CD4-positive, alpha-beta T cell treated with Interleukin-10 for 1 hour (primary cell): ENCODE measurements at places on chromosomes 13 and 19.
A peak's percentile ranks its signal among the peaks of the same experiment; 100 is the strongest.

- DNase-seq = no peak
These were observed 15.2 kb upstream of the CHST8 start for GRCh38 chr19:33606556-33606955.

- no peak for DNase-seq
These were observed 30.2 kb upstream of the C19orf12 start for GRCh38 chr19:29745253-29745652.

DNA sequence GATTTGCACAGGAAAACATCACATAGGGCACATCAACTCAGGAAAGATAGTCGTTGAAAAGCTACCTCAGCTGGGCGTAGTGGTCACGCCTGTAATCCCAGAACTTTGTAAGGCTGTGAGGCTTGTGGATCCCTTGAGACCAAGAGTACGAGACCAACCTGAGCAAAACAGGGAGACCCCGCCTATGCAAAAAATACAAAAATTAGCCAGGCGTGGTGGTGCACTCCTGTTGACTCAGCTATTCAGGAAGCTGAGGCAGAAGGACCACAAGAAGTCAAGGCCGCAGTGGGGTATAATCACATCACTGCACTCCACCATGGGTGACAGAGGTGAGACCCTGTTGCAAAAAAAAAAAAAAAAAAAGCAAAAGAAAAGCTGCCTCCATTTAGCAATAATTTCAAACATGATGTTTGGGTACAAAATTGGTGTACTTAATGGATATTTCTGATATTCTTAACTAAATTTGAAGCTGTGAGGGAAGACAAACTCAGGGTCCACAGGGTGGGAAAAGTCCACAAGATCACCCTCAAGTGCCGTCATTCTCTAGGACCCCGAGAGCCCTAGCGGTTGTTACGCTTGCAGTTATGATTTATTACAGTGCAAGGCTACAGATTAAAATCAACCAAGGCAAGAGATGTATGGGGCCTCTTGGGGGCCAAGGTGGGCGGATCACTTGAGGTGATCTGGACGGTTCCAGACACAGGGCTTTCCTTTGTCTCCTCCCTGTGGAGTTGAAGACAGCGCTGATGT, 42.5 kb upstream of the LDLR start:
- no peak for DNase-seq

DNA sequence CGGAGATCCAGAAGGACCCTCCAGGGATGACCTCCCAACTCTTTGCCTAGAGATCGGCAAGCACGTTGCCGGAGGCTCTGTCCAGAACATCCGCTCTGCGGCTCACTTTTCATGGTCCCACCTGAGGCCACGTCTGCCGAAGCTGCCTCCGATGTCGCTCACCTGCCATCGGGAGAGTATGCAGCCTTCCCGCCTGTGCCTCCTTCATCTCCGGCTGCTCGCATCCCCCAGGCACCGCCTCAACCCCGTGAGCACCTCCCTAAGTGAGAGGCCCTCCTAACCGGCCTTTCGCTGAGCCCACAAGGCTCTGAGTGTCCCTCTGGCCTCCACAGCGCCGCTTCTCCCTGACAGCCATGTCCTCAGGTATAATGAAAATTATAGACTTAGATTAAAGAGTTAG, 275.1 kb downstream of the EFNB2 start:
- no peak for DNase-seq

- DNase-seq = no peak
These were observed 4.5 kb upstream of the ELAVL3 start for GRCh38 chr19:11485245-11485837.

DNA sequence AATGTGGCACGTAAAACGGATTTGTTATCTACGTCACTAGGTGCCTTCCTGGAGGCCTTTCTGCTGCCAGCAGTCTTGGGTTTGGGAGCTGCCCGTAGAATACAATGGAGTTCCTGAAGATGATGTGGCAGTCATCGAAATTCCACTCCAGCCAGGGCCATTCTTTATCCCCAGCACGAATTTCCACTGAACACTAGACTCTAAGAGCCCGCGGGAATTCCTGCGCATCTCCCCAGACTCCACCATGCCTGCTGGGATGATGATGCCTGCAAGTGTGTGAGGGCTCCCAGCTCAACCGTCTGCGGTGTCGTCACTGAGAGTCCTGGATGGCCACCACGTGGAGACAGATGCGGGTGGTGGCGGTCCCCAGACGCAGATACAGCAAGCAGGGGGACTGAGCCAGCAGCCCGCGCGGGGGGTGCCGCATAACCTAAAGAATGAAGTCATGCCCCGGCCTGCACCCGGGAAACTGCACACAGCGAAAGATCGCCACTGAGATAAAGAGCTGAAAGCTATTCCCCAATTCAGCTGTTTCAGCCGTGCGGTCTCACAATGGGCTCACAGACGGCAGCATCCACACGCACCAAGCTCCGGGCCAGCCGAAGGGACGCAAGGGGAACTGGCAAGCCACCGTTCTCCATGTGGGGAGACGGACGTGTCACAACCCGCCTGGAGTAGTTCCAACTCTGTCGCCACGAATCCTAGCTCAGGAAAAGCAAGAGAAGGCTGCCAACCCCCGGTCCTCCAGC, 41.1 kb downstream of the COL4A1 start:
- no peak for DNase-seq

DNA sequence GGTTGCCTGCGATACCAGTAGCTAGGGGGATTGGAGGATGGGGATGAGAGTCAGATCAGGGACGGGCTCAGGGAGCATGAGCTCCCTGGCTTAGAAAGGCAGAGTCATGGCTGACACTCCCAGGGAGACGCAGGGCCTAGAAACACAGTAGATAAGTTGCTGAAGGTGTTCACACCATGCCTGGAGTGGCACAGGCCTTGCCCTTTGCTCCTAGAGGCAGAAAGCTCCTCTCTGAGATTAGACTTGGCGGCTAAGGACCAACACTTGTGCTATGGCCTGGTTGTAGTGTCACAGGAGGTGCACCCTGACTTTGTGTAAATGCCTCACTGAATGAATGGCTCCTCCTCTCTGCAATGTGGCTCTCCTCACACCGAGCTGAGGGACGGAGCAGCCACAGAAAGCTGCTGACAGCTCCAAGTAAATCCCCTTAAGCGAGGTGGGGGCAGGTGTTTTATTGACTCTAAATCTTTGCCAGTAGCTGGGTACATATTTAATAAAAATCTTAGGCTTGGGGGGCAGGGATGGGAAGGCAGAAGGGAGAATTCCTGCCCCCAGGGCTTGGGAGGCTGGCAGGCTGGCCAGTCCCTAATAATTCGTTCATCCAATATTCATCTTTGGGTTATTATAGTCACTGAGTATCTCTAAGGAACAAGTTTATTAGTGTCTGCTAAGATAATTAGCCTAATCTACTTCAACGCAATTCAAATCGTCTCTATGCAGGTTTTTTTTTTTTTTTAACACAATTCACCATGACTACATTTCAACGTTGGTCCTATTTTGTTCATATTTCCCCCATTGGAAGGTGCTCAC, 54.9 kb downstream of the SIAH3 start:
- DNase-seq = no peak

- DNase-seq = no peak
These were observed 2.5 kb upstream of the NOVA2 start for GRCh38 chr19:45976178-45976577.

- peak; percentile 13 for DNase-seq
These were observed 75.8 kb upstream of the UBAC2 start for GRCh38 chr13:99124794-99125316.

GRCh38 chr19:11422163-11423065, 3.3 kb upstream of the RGL3 start:
- peak; percentile 82 for DNase-seq

DNA sequence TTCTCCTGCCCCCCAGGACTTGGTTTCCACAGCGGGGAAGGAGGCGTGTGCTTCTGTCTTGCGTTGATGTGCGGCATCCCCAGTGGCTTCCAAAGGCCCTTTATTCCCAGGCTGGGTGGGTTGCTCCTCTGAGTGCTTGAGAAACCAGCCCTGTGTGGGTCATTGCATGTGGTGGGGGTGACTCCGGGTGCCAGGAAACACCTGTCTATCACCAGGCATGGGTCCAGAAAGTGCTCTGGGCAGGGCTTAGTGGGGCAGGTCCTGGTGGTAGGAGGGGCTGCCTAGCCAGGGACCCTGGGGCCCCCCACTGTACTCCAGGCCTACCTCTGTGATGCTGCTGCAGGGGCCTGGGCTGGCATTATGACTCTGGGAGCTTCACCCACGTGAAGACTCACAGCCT, 9.6 kb downstream of the DDA1 start:
- DNase-seq = no peak

DNA sequence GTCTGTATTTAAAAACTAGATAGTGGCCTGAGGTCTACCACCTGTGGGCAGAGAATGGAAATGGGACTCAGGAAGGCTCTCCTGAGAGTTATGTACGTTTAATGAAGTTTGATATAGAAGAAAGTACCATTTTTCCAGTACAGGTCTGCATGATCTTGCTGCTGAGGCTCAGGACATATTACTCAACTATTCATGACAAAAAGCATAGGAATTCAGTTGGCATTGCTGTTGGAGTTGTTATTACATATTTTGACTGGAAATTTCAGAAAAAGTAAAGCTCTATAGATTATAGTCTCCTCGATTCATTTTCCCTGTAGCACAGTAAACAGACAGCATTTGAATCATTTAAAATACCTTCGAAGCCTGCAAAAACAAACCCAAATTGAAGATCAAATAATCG, 469.8 kb downstream of the DCT start:
- DNase-seq = no peak

DNA sequence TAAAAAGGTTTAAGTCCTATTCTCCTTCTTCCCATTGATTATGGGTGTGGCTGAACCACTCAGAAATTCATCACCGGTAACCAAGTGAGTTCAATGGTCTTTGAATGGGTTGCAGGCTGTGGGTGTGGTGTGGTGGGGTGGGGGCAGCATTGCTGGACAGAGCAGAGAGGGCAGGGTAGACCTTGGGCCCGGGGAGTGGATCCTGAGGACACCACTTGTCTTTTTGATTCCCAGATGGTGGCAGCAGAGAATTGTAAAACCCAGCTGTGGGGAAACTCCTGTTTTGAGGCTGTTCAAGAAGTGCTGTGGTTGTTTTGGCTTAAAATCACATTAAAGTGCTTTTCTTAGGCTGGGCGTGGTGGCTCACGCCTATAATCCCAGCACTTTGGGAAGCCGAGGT, 45.8 kb upstream of the RGCC start:
- peak; percentile 54 for DNase-seq

DNA sequence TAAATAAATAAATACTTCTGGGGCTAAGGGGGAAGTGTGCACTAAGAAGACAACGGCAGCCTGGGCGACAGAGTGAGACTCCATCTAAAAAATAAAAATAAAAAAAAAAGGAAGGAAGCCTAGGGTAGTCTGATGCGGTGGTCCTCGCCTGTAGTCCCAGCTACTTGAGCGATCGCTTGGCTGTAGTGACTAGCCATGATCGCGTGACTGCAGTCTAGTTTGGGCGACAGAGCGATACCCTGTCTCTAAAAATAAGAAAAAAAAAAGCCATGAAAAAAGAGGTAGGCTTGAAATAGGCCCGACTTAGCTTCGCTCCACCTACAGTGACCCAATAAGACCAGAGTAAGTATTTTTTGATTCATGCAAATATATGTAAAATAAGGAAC, 661 bp upstream of the BABAM1 start:
- no peak for DNase-seq

- peak; percentile 67 for DNase-seq
These were observed 10.6 kb upstream of the RETN start for GRCh38 chr19:7658219-7658686.

- no peak for DNase-seq
These were observed 126.4 kb upstream of the SLC10A2 start for GRCh38 chr13:103192511-103193135.

DNA sequence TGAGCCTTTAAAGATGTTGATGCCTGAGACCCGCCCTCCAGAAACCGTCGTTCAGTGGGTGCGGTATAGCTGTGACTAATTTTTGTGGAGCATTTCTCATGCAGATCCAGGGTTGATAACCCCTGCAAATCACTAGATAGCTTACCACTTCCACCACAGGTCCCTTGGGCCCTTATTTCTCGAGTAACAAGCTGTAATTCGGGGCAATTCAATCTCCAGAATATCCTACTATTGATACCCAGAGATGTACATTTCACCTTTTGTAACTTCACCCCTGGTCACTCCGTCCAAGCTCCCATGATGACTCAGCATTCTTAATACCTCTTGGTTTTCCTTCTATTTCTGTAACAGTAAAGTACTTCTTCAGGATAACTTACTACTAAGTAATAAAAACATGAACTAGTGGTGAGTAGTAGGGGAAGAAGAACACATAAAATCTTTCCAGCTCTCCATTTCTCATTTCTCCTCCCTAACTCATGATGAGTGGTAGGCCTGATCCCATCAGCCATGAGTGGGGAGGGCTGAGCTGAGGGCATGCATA, 71.9 kb upstream of the UBL3 start:
- DNase-seq = no peak

- DNase-seq = no peak
These were observed 20.1 kb upstream of the IGSF23 start for GRCh38 chr19:44593294-44593693.

- DNase-seq = no peak
These were observed 248.0 kb downstream of the RFC3 start for GRCh38 chr13:34065928-34066327.

DNA sequence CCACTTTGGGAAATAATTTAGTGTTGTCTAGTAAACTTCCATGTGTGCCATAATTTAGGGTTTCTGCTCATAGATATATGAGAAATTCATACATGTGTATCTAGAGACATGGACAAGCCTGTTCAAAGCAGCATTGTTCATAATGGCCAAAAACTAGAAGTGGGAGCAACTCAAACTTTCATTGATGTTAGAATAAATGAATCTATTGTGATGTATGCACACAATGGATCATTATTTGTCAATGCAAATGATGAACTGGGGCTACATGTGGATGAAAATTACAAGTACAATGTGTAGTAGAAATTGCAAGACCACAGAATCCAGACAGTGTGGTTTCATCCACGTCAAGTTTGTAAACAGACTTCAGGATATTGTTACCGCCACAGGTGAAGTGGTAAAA, 284.7 kb downstream of the SLC7A1 start:
- no peak for DNase-seq

DNA sequence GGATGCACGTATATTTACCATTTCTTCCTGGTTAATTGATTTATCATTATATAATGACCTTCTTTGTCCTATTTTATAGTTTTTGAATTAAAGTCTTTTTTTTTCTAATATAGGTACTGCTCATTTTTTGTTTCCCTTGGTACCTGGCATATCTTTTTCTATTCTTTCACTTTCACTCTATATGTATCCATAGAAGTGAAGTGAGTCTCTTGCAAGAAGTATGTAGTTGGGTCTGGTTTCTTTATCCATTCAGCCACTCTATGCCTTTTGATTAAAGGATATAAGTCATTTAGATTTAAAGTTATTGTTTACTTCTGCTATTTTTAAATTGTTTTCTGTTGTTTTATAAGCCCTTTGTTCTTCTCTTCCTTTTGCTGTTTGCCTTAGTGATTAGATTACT, 194.3 kb upstream of the SLITRK6 start:
- DNase-seq = no peak

DNA sequence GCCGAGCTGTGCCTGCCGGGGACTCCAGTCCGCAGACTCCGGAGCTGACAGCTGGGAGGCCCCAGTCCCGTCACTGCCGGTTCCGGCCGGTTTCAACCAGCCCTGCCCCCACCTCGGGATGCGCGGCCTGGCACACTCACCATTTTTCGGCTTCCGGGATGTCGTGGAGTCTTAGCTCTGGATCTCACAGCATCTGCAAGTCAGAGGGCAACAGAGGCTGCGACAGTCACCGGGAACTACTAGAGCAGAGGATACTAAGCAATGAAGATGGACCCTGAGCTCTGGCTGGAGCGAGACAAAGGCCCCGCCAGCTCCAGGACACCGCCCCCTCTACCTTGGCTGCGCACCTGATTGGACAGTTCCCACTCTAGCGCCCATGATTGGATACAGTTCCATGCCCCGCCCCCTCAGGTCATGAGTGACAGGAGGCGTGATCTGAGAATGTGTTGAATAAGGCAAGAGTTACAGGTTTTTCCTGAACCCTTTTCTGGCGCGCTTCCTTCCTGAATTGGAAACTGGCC, at the start of gene ZNF682:
Gene ZNF682, minus strand, starts transcription at position 303 of the 521 bp plus-strand sequence. Its CDS starts 160 bp downstream, at position 143.
- DNase-seq = peak; percentile 96
